ENCODE measurements at places on chromosomes 12 and 14.

DNA sequence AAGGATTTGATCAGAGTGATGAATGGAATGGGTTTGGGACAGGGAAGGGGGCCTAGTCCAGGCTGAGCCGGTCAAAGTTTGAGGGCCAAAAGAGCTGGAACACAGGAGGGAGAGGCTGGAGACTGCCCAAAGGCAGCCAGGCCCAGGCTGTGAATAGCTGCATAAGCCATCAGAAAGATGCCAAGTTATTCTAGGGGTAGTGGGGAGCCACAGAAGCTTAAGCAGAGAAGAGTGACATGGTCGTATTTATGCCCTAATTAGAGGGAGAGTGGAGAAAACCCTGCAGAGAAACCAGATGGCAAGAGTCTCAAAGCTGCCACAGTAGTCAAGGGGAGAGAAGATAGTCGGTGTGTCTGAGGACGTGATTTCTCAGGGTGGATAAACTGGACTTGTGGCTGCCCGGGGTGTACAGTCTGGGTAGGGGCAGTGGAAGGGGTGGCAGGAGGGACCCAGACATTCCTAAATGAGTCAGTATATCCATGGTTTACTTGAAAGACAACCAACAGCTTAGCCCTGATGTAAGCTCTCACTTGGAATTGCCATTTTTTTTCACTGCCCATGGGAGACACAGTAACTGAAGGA, 99.2 kb downstream of the PRICKLE1 start:
- DNase-seq = no peak

- DNase-seq = no peak
Measured at GRCh38 chr12:69684466-69684865, 14.6 kb downstream of the BEST3 start.

- DNase-seq = no peak
Measured at GRCh38 chr12:126355346-126355745, 1290.1 kb downstream of the AACS start.

DNA sequence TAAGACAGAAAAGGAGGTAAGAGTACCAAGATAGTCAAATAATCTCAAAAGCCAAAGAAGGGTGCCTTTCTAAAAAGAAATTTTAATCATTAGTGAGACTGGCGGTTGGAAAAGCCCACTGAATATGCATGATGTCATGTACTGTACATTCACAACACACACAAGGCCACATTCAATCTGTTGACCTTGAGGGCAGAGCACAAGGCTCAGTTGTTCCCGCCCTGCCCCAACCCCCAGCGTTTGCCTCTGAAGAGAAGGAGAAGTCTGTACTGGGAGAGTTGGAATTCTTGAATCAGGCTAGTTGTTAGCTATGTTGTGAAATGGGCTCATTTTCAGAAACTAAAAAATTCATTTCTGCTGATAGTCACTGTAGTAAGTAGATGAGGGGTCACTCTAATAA, 50.2 kb upstream of the NID2 start:
- no peak for DNase-seq

DNA sequence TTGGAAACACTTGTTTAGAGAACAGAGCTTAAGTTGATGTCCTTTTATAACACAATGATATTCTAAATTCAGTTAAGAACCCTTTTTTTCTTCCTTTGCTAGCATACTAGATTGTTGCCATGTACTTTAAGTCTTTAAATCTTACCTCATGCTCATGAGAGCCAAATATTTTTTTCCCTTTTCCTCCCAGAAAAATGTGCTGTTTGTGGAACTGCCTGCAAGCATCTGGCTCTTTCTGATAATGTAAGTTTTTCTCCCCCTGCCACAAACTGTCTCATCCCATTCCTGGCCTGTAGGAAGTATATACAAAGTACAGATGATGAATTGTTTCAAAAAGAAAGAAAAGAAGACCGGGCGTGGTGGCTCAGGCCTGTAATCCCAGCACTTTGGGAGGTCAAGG, 5.3 kb downstream of the RNF212B start:
- DNase-seq = no peak

DNA sequence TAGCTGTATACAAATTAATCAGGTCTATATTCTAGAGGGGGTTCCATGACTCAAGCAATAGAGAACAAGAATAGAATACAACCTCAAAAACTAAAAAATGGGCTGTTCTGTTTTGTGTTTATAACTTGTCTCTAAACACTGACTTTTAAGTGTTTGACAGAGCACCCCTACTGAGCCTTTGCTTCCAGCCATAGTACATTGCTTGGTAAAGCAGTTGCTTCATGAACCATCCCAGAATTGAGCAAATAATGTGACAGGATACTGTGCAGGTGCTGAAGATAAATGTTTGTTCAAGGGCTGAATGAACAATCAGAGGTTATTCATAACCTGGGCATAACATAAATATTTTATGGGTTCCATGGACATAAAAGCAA, 11.5 kb downstream of the SPTSSA start:
- DNase-seq = no peak

DNA sequence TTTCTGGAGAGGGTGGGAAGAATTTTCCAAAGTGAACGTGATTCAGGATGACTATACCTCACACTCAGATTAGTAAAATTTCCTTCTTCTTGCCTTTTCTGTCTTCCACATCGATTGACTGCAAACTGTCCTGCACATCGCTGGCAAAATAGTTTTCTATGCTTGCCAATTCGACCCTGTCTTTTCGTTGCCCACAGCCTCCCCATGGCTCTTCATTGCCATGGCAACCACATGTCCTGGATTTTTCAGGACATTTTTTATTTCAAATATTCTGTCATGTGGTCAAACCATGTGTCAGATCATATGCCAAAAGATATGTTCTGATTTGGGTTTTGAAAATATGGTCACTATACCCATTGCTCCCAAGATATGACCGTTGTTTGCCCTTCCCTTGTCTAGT, 46.9 kb upstream of the OTX2 start:
- no peak for DNase-seq

DNA sequence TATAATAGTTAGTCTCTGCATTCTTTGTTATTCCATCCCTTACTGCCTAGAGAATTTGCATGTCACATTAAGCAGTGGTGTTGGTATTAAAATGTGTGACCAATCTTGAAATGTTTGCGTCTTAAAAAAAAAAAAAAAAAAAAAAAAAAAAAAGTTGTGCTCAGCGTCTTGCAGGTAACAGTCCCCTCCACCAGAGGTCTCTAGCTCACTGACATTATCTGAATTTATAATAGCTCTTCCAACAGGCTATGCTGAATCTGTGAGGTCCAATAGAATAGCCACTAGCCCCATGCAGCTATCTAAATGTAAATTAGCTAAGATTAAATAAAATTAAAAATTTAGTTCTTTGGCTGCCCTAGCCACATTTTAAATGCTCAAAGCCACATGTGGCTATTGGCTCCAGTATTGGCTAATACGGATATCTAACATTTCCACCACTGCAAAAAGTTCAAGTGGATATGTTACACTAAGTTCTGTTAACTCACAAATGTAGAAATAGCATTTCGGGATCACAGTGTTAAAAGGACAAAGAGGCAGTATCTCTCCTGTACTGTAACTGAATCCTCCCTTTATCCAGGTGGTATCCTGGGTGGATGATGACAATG, 28.7 kb downstream of the NKX2-8 start:
- DNase-seq = no peak

GRCh38 chr14:44383636-44384035, 123.4 kb downstream of the FSCB start:
- DNase-seq = no peak

DNA sequence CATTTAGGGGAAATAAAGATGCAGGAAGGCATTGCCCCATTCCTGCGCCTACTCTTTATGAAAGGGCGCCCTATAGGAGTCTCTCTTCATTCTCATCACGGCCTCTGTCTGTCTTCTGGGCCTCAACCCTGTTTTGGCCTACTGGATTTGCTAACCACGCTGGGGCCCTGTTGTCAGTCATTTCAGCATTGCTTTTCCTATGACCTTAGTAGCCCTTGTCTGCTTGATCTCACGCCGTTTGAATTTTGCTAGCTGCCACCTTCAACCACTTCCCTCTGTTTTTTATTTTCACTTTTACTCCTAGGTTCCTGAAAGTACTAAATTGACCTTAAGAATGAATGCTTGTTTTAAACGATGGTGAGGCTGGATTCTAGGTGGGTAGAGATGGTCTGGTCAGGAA, 139.0 kb downstream of the SYNE2 start:
- no peak for DNase-seq

DNA sequence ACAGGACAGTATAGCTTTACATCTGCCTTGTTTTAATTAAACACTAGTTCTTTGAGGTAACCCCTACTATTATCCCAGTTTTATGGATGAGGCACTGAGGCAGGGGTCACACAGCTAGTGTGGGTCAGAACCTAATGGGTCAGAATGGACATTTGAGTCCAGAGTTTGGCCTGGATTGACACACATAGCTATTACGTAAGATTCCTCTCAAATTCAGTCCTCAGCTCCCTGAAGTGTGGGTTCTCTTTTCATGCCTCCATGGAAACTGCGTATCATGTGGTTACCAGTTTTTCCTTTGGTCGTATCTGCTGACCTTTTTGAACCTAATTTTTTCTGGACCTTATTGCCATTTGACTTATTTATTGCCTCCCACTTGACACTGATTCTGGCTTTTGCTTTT, 40.4 kb downstream of the PSEN1 start:
- DNase-seq = no peak

DNA sequence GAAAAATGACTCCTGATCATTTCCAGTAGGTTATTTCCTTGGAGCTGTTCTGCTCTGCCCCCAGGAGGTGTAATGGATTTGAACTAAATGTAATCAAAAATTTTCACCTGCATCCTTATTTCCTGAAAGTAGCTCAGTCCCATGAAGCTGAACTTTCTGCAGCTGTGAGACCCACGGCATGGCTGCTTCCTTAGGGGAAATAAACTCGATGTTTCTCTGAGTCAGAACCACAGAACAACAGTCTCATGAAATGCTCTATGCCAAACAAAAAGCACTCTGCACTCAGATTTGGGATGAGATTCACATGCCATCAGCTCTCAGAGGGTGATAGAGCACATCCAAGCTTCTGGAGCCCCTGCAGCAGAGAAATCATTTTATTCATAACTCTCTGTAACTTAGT, 224.1 kb upstream of the PLEKHG7 start:
- DNase-seq = no peak

- no peak for DNase-seq
Measured at GRCh38 chr12:57208631-57209282, 7.8 kb upstream of the NXPH4 start.

DNA sequence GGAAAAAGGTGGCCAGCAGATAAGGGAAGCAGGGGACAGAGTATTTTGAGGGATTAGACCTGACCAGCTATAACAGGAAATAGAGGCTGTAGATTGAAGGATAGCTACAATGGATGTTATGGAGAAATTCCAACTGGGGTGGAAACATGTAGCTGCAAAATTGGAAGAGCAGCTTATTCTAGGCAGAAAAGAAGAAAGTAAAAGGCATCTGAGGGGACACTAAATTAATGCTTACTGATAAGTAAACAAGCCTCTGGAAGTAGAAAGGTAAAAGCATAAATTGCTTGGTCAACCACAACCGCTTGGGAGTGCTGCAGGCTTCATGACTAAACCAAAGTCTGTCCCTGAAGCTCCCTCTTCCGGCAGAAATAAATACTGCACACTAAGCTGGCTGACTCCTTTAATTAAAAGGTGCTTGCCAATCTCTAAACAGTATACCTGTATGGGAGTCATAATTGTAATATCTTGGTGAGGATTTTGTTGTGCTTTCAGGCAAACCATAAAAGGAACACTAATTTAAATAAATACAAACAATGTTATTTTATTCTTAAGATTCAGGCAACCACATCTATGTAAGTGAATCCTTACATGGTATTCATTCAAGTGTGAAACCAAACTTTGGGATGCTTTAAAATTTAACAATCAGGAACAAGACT, 7.7 kb downstream of the UBC start:
- peak; percentile 90 for DNase-seq

GRCh38 chr12:120067084-120067869, 49.3 kb downstream of the RAB35 start:
- DNase-seq = no peak

DNA sequence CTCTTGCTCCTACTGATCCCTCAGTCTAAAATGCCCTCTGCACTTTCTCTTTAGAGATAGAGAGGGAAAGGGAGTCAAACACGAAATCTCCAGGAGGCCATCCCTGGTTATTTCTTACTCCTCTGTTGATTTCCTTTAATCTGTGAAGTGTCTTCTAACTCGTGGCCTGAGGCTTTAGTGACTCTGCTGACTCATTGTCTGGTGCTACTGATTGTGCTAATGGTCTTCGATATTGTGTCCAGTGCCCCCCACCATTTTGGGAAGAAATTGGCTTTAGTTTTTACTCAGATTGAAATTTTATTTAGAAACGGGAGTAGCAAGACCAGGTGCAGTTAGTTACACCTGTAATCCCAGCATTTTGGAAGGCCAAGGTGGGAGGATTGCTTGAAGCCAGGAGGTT, 839 bp downstream of the CLEC9A start:
- no peak for DNase-seq

DNA sequence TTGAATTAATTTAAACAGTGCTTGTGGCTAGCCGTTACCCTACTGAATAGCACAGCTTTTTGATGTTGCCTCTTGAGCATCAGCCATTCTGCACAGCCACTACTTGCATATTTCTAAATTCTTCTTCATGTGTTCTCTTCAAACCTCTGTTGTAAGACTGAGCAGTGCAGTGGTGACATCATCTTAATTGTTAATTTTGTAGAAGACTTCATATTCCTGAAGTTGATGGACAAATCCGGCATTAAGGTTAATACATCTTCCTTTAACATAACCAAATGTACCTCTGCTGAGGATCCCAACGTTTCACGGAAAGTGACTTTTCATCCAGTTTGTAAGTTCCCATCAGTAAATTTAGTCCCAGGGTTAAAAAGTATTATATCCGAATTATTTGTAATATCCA, 25.6 kb downstream of the SENP1 start:
- DNase-seq = no peak

GRCh38 chr12:31362115-31362758, 36.3 kb upstream of the SINHCAF start:
- DNase-seq = peak; percentile 15

DNA sequence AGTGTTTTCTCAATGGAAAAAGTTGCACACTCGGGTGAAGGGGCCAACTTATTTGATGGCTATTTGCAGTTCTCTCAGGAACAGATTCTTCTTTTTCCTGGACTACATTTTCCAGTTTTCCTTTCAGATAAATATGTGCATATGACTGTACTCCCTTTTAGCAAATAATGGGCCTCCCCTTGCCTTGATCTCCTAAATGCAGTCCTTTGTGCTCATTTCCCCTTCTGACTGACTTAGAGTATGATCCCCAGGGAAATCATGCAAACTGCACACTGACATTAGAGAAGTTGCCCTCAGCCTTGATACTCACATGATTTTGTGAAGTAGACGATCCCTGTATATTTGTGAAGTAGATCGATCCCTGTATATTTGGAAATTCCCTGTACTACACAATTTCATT, 492.9 kb upstream of the NOVA1 start:
- no peak for DNase-seq

- DNase-seq = no peak
Measured at GRCh38 chr12:84599539-84599938, 313.1 kb downstream of the SLC6A15 start.

DNA sequence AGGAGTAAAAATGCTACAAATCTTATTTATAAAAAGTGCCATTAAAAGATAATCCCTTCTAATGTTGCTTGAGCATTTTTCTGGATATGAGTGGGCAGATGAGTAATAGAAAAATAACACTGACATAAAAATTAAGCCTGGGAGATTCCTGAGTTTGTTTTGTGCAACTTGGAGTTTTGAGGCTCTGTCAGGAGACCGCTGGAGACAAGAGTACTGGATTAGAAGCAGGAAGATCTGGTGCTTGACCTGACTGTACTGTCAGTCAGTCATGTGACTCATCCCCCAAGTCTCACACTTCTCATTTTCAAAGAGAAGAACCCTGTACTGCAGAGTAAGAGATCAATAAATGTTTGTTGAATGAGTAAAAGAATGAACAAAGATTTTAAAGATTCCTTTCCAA, 29.4 kb downstream of the ANO4 start:
- no peak for DNase-seq

Data from stimulated activated naive CD8-positive, alpha-beta T cell treated with anti-CD3 and anti-CD28 coated beads, Interleukin-15, amount 100 ng/mL, for 72 hours (primary cell).